ENCODE measurements at places on chromosomes 7 and 10.

- no peak for DNase-seq
Observed at GRCh38 chr7:83118347-83119025, 44.2 kb downstream of the PCLO start.

- DNase-seq, result no peak
Observed at GRCh38 chr7:110948280-110948679, 142.6 kb upstream of the LRRN3 start.

- DNase-seq, result no peak
Observed at GRCh38 chr10:2913474-2913873, 153.9 kb upstream of the PFKP start.

GRCh38 chr7:155796381-155797261, 15.6 kb downstream of the SHH start:
- peak; percentile 34 for DNase-seq

DNA sequence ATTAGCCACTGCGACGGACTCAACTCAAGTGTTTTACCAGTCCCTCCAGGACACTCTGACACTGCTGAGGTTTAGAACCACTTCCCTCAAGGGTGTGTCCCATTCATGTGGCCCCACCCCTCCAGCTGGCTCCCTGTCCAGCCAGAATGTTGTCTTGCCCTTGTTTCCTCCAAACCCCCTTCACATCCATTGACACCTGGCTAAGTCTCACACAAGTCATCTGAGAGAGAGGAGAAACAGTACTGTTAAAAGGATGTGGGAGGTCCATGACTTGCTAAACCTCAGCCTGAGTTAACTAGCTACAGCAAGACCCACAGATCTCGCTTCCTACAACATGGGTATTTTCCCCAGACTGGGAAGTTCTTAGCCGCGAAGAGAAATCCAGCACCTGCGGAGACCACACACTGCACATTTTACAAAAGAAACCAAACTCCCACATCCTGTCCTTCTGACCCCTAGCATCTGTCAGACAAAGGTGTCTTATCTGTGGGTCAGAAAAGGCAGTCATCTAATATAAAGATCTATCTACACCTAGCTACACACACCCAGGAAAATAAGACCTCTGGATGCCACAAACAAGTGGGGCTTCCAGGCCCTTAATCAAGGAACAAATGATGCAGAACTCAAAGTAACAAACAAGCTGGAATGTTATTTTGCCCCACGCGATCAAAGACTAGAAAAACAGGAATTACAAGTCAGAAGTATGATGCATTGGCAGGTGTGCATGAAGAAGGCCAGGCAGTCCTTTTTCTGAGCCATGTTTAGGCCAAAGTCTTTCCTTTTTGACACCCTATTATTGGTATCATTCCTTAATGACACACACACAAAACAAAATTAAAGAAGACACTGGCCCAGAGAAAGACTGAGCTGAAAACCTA, 13.9 kb downstream of the OSBPL3 start:
- DNase-seq, result peak; percentile 84

GRCh38 chr10:3978761-3979160, 193.8 kb upstream of the KLF6 start:
- no peak for DNase-seq

DNA sequence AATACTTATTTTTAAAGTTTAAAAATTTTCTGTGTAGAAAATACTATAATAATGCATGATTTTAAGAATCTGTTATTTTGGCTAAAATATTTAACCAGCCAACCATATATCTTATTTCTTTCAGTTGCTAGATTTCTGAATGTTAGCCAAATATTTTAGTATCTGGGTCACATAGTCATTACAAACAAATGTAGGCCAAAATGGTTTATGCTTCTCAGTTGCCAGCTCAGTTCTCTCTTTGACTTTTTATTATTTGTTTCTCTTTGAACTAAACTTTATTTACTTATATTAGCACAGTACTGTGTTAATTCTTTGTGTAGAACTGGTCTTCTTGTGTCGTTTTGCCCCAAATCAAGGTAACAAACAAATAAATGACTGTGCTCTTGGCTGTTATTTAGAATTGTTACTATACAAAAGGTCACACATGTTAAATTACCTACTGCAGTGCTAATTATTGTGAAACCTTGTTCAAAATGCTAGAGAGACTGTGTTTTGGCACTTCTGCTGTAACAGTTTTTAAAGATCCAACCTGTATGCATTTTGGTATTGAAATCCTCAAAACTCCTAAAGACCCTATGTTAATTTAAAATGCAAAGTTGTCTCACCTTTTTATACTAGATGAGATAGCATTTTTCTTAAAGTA, 39.8 kb downstream of the ZEB1 start:
- DNase-seq, result no peak

- DNase-seq, result no peak
Observed at GRCh38 chr7:49403844-49404243, 369.6 kb upstream of the VWC2 start.

DNA sequence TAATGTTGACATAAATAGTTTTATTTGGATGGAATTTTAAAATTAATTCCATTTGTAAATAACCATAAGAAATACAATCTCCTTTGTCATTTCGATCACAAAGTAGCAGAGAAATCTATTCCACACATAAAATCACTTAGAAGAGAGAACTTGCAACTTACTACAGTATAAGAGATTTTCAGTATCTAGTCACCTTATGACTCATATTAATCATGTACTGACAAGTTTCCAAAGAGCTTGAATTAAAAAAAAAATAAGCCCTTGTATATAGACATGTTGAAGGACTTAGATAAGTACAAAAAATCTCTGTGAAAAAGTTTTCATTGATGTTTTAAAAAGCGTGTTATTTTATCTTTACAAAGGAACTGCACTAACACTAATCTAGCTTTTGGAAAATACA, 207.1 kb upstream of the ETV1 start:
- DNase-seq, result no peak

DNA sequence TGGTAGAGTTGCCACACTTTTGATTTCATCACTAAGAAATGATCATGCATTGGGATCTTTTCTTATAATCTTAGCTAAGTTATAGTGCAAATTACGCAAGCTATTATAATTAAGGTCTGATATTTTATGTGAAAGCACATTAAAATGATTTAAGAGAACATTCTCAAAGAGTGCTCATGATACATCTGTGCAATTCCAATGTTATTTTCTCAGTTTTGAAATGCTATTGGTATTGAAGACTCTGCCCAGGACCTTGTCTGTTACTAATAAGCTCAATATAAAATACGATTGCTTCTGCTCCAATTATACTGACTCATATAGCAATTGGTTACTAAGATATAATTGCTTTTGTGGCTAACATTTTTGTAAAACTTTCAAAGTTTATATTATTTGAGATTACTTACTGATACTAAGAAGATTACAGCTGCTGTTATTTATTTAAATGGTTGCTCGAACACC, 180.9 kb downstream of the ADAM12 start:
- no peak for DNase-seq

DNA sequence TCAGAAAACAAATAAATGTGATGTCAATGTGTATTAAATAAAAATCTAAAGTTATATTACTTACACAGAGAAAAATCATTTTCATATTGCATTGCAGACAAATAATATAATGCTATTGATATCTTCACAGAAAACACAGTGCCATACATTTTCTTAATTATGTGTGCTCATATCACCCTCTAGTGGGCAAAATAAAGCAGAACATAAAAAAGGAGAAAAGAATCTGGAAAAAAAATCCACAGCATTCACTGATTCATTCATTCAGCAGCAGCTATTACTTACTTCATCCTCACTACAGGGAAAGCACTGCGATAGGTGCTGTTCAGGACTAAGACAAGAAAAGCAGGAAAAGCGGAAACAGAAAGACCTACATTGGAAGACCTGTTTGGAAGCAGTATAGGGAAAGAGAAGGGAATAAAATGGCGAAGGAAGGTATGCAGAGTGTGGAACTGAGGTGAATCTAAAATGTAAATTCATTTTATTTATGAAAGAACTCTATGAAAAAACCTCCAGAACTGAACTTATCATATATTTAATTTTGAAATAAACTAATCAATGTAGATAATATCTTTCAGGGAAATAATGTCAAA, 73.2 kb downstream of the POT1 start:
- no peak for DNase-seq

DNA sequence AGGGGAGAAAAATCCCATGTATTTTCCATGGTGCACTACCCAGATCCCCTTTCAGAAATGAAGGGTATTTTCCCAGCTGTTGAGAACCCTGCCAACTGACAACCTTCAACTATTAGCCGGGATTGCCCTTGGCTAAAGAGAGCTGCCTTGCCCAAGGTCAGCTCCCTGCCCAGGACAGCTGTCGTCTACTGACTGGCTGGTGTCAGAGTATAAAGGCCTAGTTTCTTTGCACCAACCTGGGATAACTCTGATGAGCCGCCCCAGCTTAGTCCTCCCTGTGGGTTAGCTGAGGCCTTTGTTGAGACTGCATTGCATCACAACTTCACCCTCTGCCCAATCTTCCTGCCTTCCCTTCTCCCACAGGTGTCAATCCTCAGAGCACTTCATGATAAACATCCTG, 147.2 kb upstream of the RHEB start:
- DNase-seq, result no peak

DNA sequence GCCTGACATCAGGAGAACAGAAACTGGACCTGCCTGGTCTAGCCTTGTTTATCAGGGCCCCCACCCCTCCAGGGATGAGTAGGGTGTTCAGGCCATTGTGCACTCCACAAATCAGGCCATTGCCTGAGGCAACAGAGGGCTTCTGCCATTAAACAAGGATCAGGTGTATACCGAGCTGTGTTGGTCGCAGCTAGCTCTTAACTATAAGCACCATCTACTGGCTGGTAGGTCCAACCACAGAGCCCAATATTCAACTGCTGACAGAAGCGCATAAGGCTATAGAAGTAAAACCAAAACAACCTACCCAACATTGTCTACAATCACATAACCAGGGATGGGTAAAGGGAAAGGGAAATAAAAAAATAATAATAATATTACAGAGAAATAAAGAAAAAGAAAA, 451.7 kb upstream of the TEX47 start:
- DNase-seq, result no peak

- no peak for DNase-seq
Observed at GRCh38 chr7:143216151-143216550, 5.7 kb upstream of the TAS2R40 start.

DNA sequence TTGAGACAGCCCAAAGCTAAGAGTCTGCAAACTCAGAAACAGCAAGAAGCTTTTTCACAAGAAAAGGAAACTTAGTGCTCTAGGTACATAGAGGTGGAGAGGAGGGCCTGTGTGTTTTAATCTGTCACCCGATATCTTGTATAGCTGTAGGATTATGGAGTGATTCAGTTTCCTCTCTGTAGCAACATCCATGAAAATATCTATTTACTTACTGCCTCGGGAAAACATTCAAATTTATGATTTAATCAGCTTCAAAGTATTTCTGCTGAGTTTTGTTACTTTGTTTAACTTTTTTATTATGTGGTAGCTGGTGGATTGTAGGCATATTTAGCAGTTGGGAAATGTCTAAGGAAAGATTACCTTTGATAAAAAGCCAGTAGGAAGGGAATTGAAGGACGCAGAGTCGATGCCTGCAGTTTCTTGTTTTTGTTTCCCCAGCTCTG, 292.0 kb downstream of the CCDC3 start:
- DNase-seq, result no peak

- DNase-seq, result no peak
Observed at GRCh38 chr7:47371733-47372368, 210.1 kb downstream of the TNS3 start.

DNA sequence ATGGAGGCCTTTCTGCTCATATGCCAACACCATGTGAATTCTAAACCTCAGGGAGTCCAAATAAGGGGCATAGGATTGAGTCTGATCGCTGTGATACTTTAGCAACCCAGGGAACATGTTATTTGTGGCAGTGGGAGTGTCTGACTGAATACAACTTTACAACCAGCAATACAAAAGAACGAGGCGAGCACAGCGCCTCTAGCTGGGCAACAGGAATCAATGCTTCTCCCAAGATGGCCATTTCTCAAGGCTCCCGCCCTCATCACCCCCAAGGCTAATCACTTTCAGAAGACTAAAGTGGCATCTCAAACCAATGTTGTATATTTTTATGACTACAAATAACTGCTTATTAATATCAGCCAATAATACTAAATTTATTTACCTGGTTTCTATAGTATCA, 28.1 kb downstream of the YWHAG start:
- no peak for DNase-seq

- peak; percentile 40 for DNase-seq
Observed at GRCh38 chr7:131011976-131012375, 278.0 kb upstream of the KLF14 start.

- no peak for DNase-seq
Observed at GRCh38 chr10:103710490-103710889, 144.9 kb downstream of the SH3PXD2A start.

- no peak for DNase-seq
Observed at GRCh38 chr7:37977243-37977642, 56.8 kb downstream of the EPDR1 start.

- no peak for DNase-seq
Observed at GRCh38 chr7:22444181-22444971, 55.6 kb downstream of the STEAP1B start.

GRCh38 chr10:21169271-21169670, 272.2 kb upstream of the NEBL start:
- DNase-seq, result no peak

DNA sequence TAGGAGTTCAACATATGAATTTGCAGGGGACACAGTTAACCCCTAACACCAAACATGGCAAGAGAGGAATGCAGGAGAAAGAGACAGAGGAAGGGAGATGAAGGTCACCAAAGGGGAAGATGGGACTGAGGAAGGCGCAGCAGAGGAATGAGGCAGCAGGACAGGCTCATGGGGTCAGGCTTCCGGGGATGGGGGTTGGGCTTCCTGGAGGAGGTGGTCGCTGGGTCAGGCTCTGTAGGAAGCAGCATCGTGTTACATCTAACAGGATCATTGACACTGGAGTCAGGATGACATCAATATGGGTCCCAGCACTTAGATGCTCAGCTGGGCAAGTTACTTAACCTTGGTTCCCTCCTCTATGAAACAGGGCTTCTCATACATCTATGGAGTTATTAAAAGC, 113.2 kb downstream of the NPTX2 start:
- DNase-seq, result no peak

- DNase-seq, result no peak
Observed at GRCh38 chr7:75533926-75534325, 41.8 kb downstream of the SPDYE5 start.

DNA sequence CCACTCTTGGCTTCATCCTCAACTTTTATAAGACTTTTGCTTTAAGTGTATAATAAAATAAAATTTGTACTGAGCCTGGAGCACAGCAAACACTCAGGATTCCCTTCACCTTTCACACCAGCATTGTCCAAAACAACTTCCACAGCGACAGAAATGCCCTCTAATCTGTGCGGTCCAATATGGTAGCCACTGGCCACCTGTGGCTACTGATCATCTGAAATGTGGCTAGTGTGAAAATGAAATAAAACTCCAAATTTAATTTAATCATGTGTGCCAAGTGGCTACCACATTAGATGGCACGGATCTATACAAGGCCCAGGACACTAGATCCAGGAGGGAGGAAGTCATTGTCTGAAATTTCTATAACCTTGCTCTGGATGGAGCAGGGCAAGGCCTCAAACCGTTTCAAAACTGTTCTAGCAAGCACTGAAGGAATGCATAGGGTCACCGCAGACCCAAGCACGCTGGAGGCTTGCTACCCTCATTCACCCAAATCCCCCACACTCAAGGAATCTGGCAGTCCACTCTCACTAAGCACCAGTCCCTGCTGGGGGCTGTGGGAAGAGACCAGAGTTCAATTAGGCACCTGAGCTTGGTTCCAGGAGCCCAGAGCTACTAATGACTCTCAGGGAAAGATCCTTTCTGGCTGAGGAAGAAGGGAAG, 6.3 kb upstream of the MYO1G start:
- no peak for DNase-seq
